ENCODE measurements at places on chromosomes 1 and 21.

GRCh38 chr1:165439330-165439729, 5.6 kb downstream of the RXRG start:
- no peak overlapping the region for H3K27ac ChIP-seq
- peaks cover 39% of the 10 kb centered on the region for H3K27me3 ChIP-seq
- no peaks in the 10 kb centered on the region for H3K36me3 ChIP-seq

- H3K4me1 ChIP-seq: peaks cover 4% of the 10 kb centered on the region
- H3K4me3 ChIP-seq: no peak overlapping the region
- no peak overlapping the region for H3K27ac ChIP-seq
- DNase-seq: no peak
- H3K36me3 ChIP-seq: no peaks in the 10 kb centered on the region
Observed at GRCh38 chr1:226631229-226632000, 82.9 kb downstream of the STUM start.

DNA sequence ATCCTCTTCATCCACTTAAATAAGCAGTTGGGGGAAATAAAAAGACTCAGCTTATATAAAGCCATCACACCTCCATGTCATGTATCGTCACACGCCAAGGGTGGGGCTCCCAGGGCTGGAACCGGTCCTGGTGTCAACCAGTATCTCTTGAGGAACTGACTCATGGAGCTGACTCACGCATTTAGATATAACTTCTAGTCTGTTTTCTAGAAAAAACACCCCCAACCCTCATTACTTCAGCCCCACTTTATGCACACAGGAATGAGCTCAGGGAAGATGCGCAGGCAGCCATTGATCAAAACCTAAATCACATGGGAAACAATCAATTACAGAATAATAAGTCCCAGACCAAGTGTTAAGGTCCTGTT, 6.9 kb upstream of the IL22RA1 start:
- peak overlapping the region; percentile 98 for H3K27ac ChIP-seq
- H3K27me3 ChIP-seq: no peaks in the 10 kb centered on the region
- peaks cover 11% of the 10 kb centered on the region for H3K4me1 ChIP-seq
- DNase-seq: peak; percentile 75
- H3K4me3 ChIP-seq: no peak overlapping the region

- H3K27me3 ChIP-seq: no peaks in the 10 kb centered on the region
- no peak overlapping the region for H3K4me3 ChIP-seq
- H3K36me3 ChIP-seq: no peaks in the 10 kb centered on the region
- no peaks in the 10 kb centered on the region for H3K4me1 ChIP-seq
Observed at GRCh38 chr1:169043823-169044222, 62.7 kb upstream of the ATP1B1 start.

- no peak overlapping the region for H3K27ac ChIP-seq
- no peak for DNase-seq
- H3K36me3 ChIP-seq: no peaks in the 10 kb centered on the region
- peaks cover 23% of the 10 kb centered on the region for H3K27me3 ChIP-seq
Observed at GRCh38 chr1:27633640-27634176, 1.3 kb downstream of the FGR start.

GRCh38 chr21:34510148-34511142, 1.6 kb downstream of the KCNE1 start:
- H3K27ac ChIP-seq: peak overlapping the region; percentile 44
- no peaks in the 10 kb centered on the region for H3K36me3 ChIP-seq
- no peaks in the 10 kb centered on the region for H3K27me3 ChIP-seq
- peak; percentile 87 for DNase-seq
- no peak overlapping the region for H3K4me3 ChIP-seq

- peak overlapping the region; percentile 93 for H3K27ac ChIP-seq
- peaks cover 13% of the 10 kb centered on the region for H3K4me1 ChIP-seq
- no peaks in the 10 kb centered on the region for H3K36me3 ChIP-seq
- peak overlapping the region; percentile 69 for H3K4me3 ChIP-seq
- H3K27me3 ChIP-seq: no peaks in the 10 kb centered on the region
Observed at GRCh38 chr1:89821322-89822108, 683 bp downstream of the LRRC8D start.

DNA sequence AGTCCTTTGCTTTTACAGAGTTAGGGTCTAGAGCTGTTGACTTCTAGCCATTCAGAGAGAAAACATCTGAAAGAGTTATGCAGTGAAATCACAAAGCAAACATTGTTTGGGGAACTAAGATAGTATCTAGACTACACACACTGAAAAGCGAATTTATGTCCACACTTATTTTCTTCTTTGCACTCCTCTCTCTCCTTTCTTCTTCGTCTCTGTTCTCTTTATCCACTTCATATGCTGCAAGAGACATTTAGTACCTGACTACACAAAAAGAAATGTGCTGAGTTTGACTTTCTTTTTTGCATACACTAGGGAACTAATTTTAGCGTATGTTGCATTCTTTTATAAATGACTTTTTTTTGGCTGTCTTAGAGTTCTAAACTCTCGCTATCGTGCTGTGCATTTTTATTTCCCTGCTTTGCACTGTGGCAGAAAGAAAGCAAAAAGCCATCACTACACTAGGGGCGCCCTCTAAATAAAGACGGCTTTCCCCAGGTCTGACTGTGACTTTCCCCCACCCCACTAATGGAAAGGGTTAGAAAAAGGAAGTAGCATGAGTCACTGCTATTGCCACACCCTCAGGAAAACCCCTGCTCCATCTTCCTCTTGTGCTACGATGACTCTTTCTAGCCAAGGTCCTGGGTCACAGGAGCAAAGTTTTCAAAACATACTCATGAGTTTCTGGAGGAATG, 65.7 kb downstream of the MAP3K7CL start:
- H3K27me3 ChIP-seq: no peaks in the 10 kb centered on the region
- no peak overlapping the region for H3K4me3 ChIP-seq
- peaks cover 19% of the 10 kb centered on the region for H3K4me1 ChIP-seq
- H3K36me3 ChIP-seq: no peaks in the 10 kb centered on the region
- peak overlapping the region; percentile 90 for H3K27ac ChIP-seq
- DNase-seq: peak; percentile 70

- DNase-seq: no peak
- H3K36me3 ChIP-seq: no peaks in the 10 kb centered on the region
- H3K27me3 ChIP-seq: no peaks in the 10 kb centered on the region
- no peak overlapping the region for H3K4me3 ChIP-seq
Observed at GRCh38 chr1:69055194-69055593, 512.5 kb upstream of the LRRC7 start.

DNA sequence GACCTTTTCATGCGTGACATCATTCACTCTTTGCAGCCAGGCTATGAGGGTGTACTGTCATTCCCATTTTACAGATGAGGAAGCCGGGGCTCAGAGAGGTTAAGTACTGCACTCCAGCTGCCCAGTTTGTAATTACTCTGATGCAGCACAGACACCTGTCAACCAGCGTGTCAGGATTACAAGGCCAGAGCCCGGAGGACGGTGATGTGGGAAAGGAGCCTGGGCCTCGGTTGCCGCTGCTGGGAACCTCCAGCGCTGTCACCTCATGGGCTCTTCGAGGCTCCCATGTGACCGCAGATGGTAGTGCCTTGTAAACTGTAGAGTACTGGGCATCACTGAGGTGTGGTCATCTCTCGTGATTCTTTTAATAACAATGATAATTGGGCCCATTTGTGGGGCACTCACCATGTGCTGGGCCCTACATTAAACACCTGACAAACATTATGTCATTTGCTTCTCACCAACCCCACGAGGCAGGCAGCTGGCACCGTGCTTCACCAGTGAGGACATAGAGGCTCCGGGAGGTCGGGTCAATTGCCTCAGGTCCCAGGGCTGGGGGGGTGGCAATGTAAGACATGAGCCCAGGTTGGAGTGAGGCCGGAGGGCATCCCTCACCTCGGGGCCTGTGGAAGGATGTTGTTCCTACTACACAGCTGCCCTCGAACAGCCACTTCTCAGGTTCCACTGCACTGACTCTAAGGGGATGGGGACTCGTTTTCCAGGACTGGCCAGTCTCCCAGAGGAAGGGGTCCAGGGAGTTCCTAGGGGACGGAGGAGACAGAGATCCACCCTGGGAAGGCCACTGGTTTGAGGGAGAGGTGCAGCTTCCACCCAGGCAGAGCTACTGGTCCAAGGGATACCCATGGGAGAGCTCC, 42.8 kb upstream of the PADI1 start:
- DNase-seq: no peak
- no peaks in the 10 kb centered on the region for H3K27me3 ChIP-seq
- no peaks in the 10 kb centered on the region for H3K36me3 ChIP-seq
- no peaks in the 10 kb centered on the region for H3K4me1 ChIP-seq
- no peak overlapping the region for H3K4me3 ChIP-seq

DNA sequence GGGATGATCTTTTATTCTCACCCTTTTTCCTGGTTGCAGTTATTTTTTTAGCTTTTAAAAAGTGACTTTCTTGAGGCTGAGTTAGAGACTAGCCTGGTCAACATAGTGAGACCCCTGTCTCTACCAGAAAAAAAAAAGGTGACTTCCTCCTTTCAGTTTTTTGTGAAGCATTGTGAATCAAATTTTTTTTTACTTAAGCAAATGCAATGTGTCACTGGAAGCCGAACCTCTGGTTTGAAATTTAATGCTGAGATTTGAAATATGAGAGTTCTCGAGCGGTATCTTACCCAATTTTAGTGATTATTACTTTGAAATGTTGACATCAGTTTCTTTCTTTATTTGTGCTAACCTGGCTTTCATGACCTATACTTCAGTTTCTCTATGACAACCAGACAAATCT, 3.6 kb downstream of the CAP1 start:
- H3K4me1 ChIP-seq: peaks cover 18% of the 10 kb centered on the region
- no peak for DNase-seq
- H3K36me3 ChIP-seq: no peaks in the 10 kb centered on the region
- H3K27me3 ChIP-seq: no peaks in the 10 kb centered on the region

GRCh38 chr1:234842726-234843641, 233.0 kb upstream of the IRF2BP2 start:
- no peaks in the 10 kb centered on the region for H3K4me1 ChIP-seq
- no peaks in the 10 kb centered on the region for H3K27me3 ChIP-seq
- H3K27ac ChIP-seq: no peak overlapping the region
- no peak overlapping the region for H3K4me3 ChIP-seq

DNA sequence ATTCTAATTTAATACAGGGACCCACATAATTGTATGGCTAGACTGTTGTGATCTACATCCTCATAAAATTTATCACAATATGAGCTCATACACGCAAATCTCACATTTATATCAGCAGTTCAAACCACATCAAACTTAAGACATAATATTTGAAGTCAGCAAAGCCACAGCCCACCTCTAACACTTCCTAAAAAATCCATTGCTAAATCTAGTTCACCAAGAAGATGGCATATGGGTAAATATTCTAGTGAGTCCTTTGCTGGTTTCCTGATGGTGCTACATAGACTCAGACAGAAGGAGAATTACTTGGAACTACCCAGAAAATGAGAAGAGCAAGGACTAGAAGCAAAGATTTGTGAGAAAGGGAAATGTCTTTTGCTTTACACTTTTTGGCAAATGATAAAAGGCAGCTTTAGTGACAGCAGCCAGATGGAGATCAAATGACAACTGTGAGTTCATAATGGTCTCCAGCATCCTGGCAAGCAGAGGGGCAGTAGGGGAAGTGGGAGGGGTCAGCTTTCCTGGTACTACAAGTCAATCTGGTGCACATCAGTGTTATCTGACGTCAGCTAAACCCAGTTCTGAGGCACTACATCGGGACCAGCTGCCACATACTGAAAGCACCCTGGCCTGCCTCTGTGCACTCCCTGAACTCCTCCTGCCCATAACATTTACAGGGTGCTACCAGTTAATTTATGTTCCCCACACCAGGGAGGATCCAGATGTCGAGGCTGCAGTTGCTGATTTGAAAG, 10.6 kb upstream of the GADD45A start:
- H3K27ac ChIP-seq: peak overlapping the region; percentile 8
- peaks cover 12% of the 10 kb centered on the region for H3K4me1 ChIP-seq
- peak; percentile 46 for DNase-seq
- no peak overlapping the region for H3K4me3 ChIP-seq
- no peaks in the 10 kb centered on the region for H3K36me3 ChIP-seq

DNA sequence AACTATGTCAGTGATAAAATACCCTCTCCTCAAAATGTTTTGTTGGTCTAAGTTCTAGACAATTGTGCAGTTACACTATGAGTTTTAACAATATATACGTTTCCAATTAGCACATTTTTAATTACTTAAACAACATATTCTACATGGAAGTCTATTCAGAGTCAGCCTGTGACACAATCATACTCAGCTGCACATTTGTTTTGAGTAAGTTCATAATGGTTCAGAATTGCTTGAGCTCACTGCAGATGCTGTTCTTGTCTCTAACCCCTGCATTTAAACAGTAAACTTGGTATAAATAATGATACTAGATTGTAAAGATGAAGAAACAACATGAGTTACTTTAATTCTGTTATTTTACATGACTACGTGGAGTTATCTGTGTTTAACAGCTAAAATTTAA, 30.6 kb downstream of the CDKN2C start:
- no peak overlapping the region for H3K27ac ChIP-seq
- H3K4me1 ChIP-seq: no peaks in the 10 kb centered on the region
- no peaks in the 10 kb centered on the region for H3K36me3 ChIP-seq
- no peak overlapping the region for H3K4me3 ChIP-seq
- no peak for DNase-seq
